ENCODE measurements at places on chromosomes 12 and 14. TPM values are rescaled to one million over a fixed set of nuclear protein-coding genes. Genes with fewer than 3 reads are reported as not detected.

The DLGAP5 gene
- 0.49 TPM for total RNA-seq

The DPF3 gene
- not detected for total RNA-seq

The FOXG1 gene
- not detected for total RNA-seq

The WASHC4 gene
- 51.4 TPM for total RNA-seq

The SERPINA6 gene
- total RNA-seq = not detected

The SIX4 gene
- total RNA-seq = 0.23 TPM

The SIX6 gene
- not detected for total RNA-seq

The CCND2 gene
- total RNA-seq = 97.4 TPM

The RNU4-1 gene
- total RNA-seq = 319 TPM

The C1R gene
- 4.8 TPM for total RNA-seq

The SLC38A6 gene
- total RNA-seq = 14.5 TPM

The SPTB gene
- not detected for total RNA-seq

The GALNT6 gene
- total RNA-seq = 2.5 TPM
